ENCODE measurements at places on chromosomes 1 and 21.

DNA sequence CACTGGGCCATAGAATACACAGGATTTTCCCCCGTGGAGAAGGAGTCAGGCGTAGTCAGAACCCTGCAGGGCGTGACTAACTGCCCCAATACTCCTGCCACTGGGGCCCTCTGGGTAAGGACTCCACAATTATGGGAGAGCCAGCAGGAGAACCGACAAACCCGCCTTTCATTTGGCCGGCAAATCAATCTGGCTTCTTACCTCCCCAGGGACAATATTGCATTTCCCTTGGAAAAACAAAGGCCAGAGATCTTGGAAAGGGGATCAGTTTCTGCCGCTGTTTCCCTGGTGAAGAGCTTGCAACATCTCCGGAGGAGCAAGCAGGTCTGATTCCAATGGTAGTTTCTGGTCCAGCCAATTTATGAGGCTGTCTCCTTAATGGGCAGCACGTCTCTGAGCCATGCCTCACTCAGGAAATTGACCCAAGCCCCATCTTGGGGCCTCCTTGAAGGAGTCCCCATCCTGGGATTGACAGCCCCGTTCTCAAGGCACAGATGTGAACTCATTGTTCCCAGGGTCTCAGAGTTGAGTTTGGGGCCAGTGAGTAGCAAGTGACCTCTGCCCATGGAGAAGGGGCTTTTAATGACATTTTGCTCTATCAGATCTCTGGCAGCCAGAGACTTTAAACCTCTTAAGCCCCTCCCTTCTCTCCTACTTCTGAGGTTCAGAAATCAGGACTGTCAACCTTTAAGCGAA lies 4.3 kb downstream of the TRABD2B start:
- DNase-seq: no peak

DNA sequence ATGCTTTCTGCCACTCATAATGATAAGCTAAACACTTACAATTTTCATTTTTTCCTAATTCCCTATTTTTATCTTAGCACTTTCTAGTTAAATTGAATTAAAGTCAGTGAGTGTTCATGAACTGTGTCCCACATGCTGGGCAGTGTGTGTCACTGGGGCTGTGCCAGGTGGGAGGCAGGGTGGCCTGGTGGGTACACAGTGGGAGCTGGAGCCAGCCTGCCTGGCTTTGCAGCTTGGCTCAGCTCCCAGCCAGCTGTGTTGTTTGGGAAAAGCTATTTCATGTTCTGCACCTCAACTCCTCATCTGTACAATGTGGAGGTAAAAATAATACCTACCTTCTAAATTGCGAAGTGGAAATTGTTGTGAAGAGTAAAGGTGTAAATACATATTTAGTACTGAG lies 238.4 kb downstream of the PLA2G4A start:
- no peak for DNase-seq

GRCh38 chr21:46125846-46126301 lies 28.0 kb downstream of the COL6A2 start:
- DNase-seq: no peak

- DNase-seq: no peak
Measured at GRCh38 chr1:164660412-164660772, 101.4 kb downstream of the PBX1 start.

- DNase-seq: no peak
Measured at GRCh38 chr1:204902671-204903070, 32.0 kb downstream of the NFASC start.

DNA sequence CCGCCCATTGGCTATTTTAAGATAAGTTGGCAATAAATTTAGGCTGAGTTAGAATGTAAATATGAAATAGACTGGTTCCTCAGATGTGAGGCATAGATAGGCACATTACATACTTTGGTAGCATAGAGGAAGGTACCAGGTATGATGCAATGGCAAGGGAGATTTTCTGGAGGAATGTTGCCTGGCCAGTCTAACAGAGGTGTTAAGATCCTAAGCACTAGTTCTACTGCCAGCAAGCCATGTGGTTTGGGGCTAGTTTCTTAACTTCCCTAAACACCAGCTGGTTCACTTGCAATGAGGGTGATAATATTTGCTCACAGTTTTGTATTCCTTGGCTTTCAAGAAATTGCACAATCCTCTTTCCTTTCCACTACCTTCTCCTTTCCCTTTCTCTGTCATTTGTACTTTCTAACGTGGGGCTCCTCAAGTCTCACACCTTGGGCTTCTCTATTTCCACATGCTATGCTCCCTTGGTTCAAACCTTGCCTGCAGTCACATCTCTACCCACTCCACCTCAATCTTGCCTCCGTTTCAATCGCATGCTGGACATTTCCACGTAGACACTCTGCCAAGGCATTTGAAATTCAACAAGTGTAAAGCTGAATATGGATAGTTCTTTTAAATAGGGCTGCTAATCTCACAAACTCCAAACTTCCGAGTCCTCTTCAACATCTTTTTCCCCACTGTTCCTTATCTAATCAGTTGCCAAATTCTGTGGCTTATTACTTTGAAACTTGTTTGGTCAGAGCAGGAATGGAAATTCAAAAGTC lies 4.7 kb upstream of the CD55 start:
- DNase-seq: no peak

- no peak for DNase-seq
Measured at GRCh38 chr1:206573319-206573718, 38.9 kb downstream of the EIF2D start.

DNA sequence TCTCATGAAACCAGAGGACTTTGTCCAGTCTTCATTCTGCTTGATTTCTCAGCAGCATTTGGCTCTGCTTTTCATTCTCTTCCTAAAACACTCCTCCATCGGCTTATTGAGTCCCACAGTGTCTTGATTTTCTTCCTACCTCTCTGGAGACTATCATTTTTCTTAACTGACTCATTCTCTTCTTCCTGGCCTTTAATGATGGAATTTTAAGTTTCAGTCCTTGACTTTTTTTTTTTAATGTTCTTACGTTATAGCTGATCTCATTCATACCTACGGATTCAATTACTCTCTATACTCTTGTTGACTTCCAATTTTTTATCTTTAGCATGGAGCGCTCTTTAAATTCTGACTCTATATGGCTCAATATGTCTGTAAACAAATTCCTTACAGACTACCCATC lies 111.1 kb downstream of the NEK7 start:
- no peak for DNase-seq

- DNase-seq: no peak
Measured at GRCh38 chr21:45460011-45460565, 55.1 kb downstream of the COL18A1 start.

DNA sequence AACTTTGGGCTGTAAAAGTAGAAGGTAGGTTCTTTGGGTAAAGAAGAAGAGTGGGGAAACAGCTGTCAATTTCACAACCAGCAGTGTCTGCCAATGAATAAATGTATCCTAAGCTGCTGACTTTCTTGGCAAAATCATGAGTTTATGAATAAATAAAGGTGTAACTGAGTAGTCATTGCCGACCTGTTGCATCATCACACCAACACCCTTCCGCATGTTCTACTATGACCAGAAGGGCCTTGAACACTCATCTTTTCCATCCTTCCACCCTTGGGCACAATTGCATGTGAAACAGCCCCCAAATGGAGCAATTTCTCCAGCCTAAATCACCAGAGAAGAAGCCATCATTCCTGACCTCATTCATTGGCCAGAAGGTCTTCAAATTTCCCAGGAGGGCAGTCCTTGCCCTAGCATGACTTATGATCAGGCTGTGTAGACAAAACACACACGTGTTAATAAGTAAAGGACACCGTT lies 31.2 kb upstream of the QSOX1 start:
- no peak for DNase-seq

DNA sequence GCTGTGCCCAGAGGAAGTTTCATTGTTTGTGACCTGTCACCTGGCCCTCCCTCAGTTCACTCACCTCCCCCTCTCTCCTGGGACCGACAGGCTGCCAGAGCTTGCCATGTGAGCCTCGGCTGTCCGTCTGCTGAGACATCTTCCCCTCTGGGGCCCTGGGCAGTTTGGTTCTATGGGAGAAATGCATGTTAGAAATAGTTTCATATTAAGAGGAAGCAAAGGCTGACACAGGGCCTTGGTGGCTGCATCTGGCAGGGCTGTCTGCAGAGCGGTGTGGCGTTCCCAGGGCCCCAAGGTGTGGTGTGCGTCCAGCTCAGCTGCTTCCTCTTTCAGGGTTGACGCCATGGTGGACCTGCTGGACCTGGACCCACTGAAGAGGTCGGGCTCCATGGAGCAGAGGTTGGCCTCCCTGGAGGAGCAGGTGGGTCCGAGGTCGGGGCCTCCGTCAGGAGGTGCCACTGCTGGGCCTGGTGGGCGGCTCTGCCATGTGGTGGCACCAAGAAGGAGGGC lies 31.9 kb upstream of the LRRC3 start:
- DNase-seq: no peak

DNA sequence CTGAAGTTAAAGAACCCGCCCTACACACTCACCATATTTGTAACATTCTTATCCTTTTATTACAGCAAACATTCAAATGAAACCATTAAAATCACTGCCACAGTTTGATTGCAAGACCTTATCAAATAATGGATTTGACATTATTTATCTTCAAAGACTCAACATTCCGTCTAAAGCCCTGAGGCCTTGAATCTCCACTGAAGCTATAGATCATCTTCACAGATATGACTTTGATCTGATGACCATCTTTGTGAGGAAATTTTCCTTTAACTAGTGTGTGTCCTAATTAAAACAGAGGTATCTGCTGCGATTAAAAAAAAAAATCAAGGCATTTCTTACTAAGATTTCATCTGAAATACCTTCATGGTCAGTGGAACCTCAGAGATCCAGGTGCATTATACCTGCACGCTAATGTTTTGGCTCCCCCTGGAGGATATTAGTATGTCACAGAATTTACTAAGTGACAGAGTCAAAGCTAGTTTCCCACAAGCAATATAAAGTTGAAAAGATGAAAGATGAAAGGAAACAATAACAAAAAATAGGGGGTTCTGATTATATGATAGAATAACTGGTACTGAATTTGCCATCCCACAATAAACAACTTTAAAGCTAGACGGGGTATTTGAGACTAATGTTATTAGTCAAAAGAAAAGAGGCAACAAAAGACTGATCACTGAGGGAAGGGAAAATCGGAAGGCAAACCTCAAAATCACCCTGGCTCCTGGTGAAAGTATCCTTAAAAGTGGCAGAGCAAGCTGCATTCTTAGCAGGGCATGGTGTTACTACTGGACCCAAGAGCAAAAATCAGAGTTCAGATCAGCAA lies 923.4 kb downstream of the NCAM2 start:
- no peak for DNase-seq

- no peak for DNase-seq
Measured at GRCh38 chr1:89672489-89673183, 39.7 kb downstream of the LRRC8C start.

- no peak for DNase-seq
Measured at GRCh38 chr21:44823179-44823660, 5.4 kb upstream of the SUMO3 start.
